ENCODE measurements at places on chromosomes 5 and 9. TPM values are rescaled to one million over a fixed set of nuclear protein-coding genes. Genes with fewer than 3 reads are reported as not detected.

- no peak for DNase-seq
Measured at GRCh38 chr5:1552521-1553255, 28.9 kb upstream of the LPCAT1 start.

DNA sequence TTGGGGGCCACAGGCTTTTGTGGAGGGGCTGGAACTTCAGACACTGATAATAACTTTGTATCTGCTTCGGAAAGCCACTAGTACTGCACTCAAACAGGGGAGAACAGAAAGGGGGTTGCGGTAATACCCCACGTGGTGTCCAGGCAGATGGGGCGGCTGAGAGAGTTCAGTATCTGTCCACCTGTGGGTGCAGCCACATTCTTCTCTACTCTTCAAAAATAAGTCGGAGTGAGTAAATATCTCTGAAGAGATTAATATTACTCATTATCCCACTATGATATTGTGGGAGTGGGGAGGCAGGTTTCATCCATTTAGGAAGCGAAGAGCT lies 102.1 kb upstream of the SSBP2 start:
- no peak for DNase-seq

GRCh38 chr9:37719526-37719925 lies 34.1 kb upstream of the TRMT10B start:
- DNase-seq: no peak

GRCh38 chr5:32687499-32687831 lies 23.7 kb upstream of the NPR3 start:
- no peak for DNase-seq

DNA sequence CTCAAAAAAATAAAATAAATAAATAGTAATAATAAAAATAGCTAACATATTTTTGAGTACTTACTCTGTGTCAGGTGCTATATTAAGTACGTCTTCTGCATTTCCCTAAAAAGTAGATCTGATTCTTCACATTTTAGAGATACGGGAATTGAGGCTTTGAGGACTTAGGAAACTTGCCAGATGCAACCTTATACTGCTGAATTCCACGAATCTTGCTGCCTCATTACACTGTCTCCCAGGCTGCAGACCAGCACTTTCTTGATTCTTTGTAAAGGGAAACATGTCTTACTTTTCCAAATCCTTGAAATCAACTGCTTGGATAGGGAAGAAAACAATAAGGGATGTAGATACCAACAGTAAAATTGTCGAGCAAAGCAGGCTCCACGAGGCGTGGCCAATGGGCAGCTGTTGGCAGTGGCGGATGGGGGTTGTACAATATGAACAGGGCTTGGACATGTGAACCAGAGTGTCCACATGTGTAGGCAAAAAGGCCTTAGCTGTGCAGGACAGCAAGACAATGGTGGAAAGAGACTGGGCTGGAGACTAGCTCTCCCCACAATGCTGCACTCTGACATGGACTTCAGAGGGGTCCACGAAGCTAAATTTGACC lies 124.3 kb upstream of the RAI14 start:
- DNase-seq: no peak

- DNase-seq: no peak
Measured at GRCh38 chr5:8919096-8919495, 626.8 kb downstream of the SEMA5A start.

DNA sequence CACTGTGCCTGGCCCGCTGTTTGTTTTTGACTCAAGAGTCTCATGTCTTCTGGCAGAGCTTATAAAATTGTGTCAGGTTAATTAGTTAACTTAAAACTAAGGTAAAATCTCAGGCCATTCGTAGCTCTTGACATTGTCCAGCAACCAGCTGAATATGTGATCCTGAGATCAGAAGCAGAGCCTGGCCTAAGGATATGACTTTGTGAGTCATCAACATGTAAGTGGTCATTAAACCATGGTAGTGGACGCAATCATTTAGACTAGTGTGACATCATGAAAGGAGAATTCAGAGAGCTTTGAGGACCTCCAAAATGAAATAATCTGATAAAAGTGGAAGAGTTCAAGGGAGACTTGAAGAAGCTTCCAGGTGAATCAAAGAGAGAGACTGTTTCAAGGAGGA lies 23.3 kb downstream of the SPZ1 start:
- peak; percentile 10 for DNase-seq

DNA sequence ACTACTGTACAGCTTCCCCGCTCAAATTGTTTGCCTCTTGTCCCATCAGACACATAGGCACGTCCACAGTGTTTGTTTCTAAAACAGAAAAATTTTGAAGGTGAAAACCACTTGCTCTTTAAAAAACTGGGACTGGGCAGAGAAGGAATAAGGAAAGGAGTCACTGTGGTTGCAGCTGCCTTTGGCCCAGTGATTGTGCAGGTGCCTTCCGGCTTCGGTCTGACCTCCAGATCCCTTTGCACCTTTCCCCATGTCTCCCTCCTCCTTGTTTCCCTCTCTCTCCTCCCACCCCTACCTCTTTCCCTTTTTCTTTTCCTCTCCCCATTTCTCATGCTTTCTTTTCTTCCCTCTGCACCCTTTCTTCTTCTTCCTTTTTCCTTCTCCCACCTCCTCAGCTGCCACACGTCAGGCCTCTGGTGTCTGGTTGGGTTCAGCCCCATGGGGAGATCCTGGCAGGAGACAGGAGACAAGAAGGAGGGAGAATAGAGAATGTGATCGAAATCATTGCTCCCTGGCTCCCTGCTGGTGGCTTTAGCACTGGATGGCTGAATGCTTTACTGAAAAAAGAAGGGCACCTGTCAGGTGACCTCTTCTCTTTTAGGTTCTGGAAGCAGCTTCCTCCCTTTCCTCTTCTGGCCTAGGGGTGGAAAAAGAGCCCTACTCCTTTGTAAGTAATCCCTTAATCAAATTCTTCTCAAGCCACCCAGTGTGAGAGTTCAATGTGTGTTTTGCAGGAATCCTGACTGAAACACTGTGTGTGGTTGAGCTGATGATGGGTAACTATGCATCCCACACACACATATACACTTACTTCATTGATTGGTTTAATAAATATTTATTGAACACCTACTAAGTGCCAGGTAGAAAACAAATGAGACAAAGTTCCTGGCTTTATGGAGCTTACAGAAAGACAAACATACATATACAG lies 267.3 kb downstream of the MAST4 start:
- no peak for DNase-seq

DNA sequence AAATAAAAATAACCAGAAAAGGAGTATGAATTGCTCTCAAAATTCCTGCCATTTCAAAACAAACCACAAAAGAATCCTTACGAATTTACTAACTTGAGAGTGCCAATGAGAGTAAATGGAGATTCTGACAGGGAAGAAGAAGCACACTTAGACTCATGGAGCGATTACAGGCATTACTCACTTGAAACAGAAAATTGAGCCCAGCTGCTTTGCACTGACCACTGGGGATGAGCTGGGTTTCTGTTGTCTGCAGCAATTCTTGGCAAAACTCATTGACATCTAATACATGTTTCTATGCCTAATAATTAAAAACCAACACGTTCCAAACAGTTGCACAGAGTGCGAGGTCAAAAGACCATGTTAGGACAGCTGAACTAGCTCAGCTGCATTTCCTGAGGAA lies 731.6 kb downstream of the DNAH5 start:
- DNase-seq: no peak

The ZNF658 gene
- 2.6 TPM for total RNA-seq

The SCGB3A2 gene
- total RNA-seq: not detected

The LRRC19 gene
- not detected for total RNA-seq

The PRLR gene
- total RNA-seq: 0.29 TPM

The C9orf153 gene
- not detected for total RNA-seq

The PCDHB14 gene
- total RNA-seq: 1.5 TPM

The OR5C1 gene
- total RNA-seq: not detected

The ZCCHC10 gene
- total RNA-seq: 29.1 TPM
